ENCODE measurements at places on chromosomes 11 and 22. TPM values are rescaled to one million over a fixed set of nuclear protein-coding genes. Genes with fewer than 3 reads are reported as not detected.

GRCh38 chr11:70397983-70398833 is at the start of gene CTTN:
Gene CTTN (plus strand): TSS chr11:70398529. CDS start chr11:70407298, 8,769 bp downstream.
- DNase-seq: peak; percentile 86

GRCh38 chr22:19962909-19963806 is 21.5 kb upstream of the TXNRD2 start:
- DNase-seq: no peak

DNA sequence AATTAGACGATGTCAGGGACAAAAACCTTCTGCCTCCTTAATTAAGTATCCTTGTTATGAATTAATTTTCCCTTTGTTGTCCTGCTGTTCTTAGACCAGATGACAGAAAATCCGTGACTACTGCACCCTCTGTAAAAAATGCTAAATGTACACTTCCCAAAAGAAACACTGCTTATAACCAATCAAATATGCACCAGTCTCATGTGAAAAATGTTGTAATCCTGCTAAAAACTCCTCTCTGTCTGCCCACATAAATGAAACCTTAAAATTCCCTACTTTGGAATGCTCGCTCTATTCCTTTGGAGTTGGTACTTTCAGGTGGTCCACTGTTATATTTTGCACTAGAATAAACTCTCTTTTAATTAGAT is 366.8 kb upstream of the CCDC179 start:
- DNase-seq: no peak

Gene OR52I1
- not detected for total RNA-seq

DNA sequence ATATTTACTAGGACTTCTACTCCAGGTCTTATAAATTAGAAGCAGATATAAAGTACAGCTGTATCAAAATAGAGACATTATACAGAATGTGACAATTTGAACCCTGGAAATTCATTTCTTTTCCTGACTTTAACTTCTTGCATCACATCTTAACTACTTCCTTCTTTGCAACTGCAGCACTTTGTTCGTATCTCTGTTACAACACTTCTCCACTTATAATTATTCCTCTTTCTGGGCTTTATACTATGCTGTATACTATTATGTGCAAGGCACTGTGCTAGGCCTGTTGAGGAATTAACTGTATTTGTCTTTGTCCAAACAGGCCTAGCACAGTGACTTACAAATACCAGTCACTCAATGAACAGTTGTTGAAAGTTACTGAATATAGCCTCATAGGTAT is 1.8 kb upstream of the SLC36A4 start:
- DNase-seq: no peak

Gene ISX
- not detected for total RNA-seq

All from neural crest cell (in vitro differentiated cells).